ENCODE measurements at places on chromosomes 2 and 18.

DNA sequence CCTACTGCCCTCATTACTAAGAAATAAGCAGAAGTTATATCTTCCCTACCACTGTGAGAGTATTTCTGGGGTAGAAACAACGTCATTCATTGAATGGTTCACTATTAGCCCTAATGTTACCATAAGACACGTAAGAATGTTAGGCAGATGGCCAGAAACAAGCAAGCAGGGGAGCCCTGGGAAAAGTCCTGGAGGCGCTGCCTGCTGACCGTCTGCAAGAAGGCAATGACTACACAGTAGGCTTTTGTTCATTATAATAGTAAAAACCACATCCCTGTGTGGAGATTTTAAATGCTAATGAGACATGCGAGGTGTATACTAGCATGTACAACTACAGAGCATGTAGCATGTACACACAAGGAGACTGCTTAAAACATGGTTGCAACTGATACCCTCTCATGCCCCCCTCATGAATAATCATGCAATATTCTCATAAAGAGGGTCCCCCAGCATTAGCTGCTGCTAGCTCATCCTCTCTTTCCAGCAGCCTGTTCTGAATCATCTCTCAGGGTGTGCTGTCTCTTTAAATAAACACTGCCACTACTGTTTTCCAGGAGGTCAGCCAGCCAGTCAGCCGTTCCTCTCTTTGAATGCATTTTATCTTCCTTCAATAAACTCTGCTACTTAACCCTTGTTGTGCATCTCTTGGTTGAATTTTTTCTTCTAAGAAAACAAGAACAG lies 23.6 kb downstream of the SUCLG1 start:
- DNase-seq = no peak

- DNase-seq = no peak
Observed at GRCh38 chr2:235851828-235852525, 316.2 kb downstream of the GBX2 start.

DNA sequence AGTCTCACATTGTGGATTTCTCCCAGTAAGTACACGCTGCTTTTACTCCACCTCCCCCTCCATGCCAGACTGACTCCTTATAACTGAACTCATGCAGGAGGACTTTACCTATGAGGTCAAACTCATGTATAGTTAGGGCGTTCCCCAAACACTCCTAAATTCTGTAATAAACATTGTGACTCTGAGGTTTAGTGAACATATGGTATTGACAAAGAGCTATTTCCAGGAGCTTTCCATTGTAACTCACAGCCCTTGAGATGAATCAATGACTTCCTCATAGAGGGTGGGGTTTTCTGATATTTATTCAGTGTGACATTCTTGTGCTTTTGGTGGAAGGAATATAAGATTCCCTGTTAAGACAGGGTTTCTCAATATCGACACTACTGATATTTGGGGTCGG lies 337.4 kb upstream of the SLC14A2 start:
- DNase-seq = no peak

DNA sequence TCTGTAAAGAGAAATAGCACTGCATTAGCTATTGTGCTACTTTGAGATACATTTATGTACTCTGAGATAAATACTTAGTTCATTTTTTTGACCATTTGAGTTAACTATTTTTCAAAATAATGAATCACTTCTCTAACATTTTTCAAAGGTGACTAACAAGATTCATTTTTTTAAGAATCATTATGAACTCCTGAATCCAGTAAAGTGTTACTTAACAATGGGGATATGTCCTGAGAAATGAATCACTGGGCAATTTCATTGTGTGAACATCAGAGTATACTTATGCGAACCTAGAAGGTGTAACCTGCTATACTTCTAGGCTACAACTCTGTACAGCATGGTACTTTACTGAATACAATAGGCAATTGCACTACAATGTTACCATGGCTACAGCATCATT lies 355.8 kb downstream of the ARL6IP6 start:
- DNase-seq = no peak

- no peak for DNase-seq
Observed at GRCh38 chr18:13437796-13438506, 219.4 kb downstream of the LDLRAD4 start.

- DNase-seq = no peak
Observed at GRCh38 chr2:85714841-85715240, 20.7 kb downstream of the GNLY start.

GRCh38 chr2:235963853-235964577 lies 204.2 kb downstream of the GBX2 start:
- DNase-seq = no peak

- DNase-seq = no peak
Observed at GRCh38 chr2:140808211-140808610, 1322.6 kb downstream of the LRP1B start.

DNA sequence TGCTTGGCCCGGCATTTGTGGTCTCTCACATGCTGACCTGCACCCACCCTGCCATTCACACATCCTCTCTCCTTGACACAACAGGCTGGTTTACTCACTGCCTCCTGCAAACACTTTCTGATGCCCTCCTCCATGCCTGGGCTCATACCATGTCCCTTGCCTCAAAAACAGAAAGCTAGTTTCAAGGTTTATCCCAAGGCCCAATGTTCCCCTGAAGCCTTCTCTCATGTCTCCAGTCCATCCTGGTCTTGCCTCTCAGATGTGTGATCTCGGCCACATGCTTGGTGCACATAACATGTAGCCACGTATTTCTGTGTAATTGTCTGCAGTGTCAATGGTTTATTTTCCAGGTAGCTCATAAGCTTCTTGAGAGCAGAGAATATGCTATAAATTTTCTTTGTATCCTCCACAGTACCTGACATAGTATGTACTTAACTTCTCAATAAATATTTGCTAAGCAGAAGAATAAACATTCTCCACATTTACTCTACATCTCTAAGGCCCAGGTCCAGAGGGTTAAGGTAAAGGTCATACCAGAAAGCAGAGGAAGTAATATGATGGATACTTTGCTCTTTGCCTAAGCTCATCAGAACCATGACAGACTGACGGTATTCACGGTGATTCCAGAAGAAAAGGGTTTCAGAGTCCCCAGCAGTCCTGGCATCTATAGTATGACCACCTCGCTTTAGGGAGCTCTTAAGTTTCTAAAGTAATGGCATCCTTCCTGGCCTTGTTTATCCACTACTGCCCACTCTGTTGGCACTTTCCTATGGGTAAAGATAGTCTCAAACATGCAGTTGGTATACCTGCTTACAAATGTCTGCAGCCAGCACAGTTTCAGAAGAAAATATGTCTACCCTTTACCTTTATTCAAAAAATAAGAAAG lies 163.4 kb upstream of the ZFP36L2 start:
- DNase-seq = no peak

GRCh38 chr2:214801068-214801467 lies 8.4 kb downstream of the BARD1 start:
- no peak for DNase-seq

DNA sequence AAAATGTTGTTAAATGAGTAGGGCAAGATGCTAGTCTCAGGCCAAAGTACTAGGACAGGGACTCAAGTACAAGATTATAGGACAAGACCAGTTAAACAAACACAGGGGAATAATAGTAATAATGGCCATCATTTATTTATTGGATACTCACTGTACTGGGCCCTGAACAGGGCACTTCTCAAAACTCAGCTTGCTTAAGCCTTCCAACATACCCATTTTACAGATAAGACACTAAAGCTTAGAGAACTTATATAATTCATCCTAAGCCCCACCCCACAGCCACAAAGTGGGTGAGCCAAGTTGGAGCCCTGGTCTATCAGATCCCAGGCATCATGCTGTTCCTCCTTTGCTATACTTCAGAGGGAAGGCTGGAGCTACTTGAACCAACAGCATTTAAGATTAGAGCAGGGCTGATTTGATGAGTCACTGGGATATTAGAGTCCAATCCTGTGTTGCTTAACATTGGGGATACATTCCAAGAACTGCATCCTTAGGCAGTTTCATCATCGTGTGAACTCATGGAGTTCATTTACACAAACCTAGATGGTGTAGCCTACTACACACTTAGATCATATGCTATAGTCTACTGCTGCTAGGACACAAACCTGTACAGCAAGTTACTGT lies 153.6 kb downstream of the MTCL1 start:
- DNase-seq = no peak

DNA sequence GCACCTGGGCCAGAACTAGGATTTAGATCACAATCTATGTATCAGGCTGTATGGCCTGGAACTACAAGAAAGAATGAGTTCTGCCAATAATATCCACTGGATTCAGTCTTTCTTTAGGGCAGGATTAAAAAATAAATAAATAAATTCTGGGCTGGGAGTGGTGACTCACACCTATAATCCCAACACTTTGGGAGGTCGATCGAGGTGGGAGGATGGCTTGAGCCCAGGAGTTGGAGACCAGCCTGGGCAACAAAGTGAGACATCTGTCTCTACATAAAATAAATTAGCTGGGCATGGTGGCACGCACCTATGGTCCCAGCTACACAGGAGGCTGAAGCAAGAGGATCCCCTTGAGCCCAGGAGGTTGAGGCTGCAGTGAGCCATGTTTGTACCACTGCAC lies 8.1 kb downstream of the AMMECR1L start:
- DNase-seq = no peak

DNA sequence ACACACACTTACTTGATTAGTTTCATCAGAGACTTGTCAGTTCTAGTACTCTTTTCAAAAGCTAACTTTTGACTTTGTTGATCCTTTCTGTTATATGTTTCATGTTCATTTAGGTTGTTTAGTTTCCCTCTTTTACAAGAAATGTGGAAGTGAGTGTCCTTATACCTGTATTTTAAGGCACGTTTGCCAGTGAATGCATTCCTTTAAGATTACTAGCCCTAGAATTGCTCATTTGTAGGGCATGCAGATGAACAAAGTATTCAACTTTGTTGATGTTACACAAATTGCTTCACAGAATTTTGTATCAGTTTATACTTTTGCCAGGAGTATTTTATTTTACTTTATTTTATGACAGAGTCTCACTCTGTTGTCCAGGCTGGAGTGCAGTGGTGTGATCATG lies 6.3 kb downstream of the IL1RL2 start:
- no peak for DNase-seq

DNA sequence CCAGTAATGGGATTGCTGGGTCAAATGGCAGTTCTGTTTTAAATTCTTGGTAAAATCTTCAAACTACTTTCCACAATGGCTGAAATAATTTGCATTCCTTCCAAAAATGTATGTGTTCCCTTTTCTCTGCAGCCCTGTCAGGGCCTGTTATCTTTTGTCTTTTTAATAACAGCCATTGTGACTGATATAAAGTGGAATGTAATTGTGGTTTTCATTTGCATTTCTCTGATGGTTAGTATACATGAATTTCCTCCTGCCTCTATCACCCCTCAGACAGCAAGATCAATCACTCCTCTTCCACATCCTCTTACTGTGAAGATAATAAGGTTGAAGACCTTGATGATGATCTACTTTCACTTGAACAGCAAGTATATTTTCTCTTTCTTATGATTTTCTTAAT lies 304.8 kb upstream of the FSIP2 start:
- no peak for DNase-seq

GRCh38 chr2:11701751-11702301 lies 31.8 kb upstream of the NTSR2 start:
- no peak for DNase-seq

DNA sequence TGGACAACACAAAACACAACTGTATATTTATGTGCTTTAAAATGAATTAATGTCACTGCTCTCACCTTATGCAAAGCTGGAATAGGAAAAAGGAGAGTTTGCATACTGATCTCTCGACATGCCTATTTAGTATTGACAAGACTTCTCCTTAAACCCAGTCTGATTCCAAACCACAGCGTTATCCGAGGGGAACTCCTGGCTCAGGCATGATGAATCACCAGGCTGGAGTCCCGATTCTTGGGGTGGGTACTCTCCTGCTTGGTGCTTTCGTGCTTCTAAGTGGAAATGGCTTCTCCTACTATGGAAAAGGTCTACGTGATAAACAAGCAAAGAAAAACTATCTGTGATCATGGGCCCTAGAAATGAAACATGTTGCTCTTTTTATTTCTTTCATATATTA lies 88.9 kb upstream of the SLC35G4 start:
- no peak for DNase-seq

GRCh38 chr2:218005486-218005885 lies 2.7 kb upstream of the TNS1 start:
- DNase-seq = no peak

DNA sequence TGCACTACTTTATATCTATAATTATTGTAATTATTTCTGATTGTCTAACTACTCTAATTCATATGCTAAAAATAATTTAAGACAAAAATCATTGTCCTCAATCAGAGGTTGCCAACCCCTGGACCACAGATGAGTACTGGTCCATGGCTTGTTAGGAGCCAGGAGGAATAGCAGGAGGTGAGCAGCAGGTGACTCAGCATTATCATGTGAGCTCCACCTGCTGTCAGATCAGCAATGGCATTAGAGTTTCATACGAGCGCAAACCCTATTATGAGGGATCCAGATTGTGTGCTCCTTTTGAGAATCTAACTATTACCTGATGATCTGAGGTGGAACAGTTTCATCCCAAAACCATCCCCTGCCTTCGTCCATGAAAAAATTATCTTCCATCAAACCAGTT lies 1434.4 kb downstream of the LRP1B start:
- no peak for DNase-seq

DNA sequence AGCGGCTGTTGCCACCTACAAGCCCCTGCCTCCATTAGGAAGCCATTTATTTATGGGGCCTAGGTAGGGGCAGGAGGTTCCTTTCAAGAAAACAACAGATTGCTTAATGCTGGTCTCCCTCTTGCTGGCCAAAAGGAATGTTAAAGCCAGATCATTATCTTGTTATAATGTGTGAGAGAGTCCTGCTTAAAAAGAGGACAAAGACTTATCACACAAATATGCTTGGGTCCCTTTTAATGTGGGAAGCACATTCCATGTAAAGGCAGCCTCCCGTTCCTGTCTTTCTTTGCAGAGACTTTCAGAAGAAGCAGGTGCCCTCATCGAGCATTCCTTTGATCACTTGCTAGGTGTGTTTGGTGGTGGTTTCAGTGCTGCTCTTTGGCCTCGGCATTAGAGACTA lies 76.4 kb downstream of the AGAP1 start:
- DNase-seq = no peak

- no peak for DNase-seq
Observed at GRCh38 chr2:40200366-40200915, 251.4 kb downstream of the SLC8A1 start.

DNA sequence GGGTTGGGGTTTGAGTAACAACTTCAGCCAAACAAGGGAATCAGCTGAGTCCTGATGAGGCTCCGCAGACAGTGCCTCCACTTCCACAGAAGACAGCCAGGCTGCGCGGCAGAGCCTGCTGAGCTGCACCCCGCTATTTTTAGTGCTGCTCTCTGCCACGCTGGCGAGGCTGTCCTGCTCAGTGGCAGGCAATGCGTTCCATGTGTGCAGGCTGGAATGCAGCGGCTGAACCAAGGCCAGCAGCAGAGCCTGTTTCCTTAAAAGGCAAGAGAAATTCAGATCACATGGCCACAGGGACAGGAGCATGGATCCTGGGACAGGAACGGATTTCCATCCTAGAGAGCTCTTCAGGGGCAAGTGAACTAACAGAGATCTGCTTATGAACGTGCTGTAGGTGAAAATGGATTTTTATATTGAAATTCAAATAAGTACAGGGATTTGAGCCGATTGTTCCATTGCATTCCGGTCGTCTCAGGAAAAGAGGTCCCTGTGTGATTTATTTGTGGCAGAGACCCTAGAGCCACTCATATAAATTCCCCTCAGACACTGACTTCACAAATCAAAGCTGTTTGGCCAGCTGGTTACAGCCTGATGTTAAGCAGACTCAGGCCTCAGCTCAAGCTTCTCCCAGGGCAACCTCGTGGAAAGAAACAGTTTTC lies 98.7 kb downstream of the COL6A3 start:
- no peak for DNase-seq

Data from AML-193 (cell line).